ENCODE measurements at places on chromosomes 1 and 21. TPM values are rescaled to one million over a fixed set of nuclear protein-coding genes. Genes with fewer than 3 reads are reported as not detected.

GRCh38 chr1:63000508-63000907 lies 216.6 kb downstream of the ATG4C start:
- DNase-seq: no peak

- DNase-seq: no peak
These were observed 14.7 kb downstream of the C1orf116 start for GRCh38 chr1:207017615-207018559.

GRCh38 chr1:67004176-67004575 lies 49.8 kb downstream of the SLC35D1 start:
- no peak for DNase-seq

- DNase-seq: no peak
These were observed 9.4 kb upstream of the TARBP1 start for GRCh38 chr1:234488054-234489006.

DNA sequence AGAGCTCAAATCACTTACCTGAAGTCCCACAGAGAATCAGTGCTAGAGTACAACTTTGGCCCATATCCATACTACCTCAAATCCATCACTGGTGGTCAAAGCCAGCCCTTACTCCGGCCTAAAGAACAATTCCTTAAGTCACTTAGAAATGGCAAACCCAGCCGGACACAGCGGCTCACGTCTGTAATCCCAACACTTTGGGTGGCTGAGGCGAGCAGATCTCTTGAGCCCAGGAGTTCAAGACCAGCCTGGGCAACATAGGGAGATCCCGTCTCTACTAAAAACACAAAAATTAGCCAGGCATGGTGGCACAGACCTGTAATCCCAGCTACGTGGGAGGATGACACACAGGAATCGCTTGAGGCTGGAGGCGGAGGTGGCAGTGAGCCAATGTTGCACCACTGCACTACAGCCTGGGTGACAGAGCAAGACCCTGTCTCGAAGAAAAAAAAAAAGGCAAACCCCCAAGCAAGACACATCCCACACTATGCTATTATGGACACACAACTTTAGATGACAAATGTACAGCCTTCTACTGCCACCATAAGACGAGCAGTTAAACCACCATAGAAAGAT lies 24.0 kb downstream of the NPHP4 start:
- DNase-seq: no peak

- peak; percentile 60 for DNase-seq
These were observed 95.9 kb downstream of the RASAL2 start for GRCh38 chr1:178189814-178190213.

DNA sequence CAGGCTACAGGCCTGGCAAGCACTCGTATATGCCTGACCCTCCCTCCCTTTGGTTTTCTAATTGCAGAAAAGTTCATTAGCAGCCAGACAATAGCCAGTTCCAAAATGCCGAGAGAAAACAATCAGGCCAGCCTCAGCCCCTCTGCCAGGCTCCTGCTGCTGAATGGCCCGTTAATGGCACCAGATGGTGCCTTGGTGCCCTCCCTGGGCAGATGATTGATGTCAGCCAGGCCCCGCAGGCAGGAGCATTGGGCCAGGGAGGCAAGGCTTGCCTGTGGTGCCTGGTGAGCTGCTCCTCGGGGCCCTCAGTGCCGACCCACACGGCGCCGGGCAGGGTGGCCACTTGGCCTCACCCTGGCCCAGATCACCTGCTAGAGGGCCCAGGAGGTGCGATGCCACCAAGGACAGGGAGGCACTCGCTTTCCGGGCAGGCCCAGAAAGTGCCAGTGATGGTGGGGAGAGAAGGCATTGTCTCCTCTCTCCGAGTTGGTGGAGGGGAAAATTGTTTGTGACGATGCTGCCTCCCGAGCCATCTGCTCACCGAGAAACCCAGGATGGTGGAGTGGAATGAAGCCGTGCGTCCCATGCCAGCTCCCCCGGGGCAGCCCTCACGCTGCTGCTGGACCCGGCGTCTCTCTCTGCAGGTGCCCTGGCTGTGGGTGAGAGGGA lies 28.1 kb downstream of the QSOX1 start:
- DNase-seq: no peak

DNA sequence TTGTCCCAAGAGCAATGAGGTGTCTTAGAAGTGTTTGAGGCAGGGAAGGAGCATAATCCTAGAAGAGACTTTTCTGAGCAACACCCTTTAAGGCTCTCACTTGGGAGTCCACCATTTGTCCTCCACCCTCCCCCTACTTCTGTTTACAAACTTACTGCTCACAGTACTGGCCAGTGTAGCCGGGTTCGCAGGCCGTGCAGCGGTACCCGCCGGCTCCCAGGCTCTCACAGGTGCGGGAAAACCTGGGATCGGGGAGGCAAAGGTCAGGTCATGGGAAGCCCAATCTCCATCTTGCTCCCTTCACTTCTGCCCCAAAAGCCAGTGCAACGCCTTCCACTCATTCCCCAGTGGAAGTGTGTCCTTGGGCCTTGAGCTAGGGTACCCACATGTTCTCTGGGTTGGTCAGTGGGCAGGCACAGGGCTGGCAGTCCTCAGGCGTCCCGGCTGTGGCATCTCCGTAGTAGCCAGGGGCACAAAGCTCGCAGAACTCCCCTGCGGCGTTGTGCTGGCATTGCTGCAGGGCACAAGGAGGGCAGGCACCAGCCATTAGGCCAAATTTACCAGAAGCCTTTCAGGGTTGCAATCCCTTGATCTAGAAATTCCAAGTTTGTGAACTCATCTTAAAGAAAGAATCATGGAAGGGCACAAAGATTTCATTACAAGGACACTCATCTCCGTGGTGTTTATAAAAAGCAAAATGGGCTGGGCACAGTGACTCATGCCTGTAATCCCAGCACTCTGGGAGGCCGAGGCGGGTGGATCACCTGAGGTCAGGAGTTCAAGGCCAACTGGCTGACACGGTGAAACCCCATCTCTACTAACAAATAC lies 49.8 kb downstream of the LDLRAD2 start:
- DNase-seq: no peak

GRCh38 chr1:15099441-15100120 lies 54.0 kb upstream of the TMEM51 start:
- DNase-seq: no peak

DNA sequence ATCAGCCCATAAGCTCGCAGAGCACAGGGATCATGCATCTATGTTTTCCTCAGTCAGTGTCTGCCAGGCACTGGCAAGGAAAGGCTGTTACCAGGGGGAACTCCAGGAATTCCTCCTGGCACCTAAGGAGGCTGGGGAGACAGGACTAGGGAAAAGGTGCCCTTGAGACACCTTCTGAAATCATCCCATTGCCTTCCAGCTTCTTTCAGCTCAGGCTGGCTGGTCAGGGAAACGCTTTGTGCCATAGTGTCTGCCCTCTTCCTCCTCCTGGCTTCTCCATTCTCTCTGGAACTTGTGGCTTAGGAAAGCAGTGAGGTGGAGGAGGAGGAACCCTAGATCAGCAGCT lies 13.8 kb downstream of the LMNA start:
- DNase-seq: no peak

DNA sequence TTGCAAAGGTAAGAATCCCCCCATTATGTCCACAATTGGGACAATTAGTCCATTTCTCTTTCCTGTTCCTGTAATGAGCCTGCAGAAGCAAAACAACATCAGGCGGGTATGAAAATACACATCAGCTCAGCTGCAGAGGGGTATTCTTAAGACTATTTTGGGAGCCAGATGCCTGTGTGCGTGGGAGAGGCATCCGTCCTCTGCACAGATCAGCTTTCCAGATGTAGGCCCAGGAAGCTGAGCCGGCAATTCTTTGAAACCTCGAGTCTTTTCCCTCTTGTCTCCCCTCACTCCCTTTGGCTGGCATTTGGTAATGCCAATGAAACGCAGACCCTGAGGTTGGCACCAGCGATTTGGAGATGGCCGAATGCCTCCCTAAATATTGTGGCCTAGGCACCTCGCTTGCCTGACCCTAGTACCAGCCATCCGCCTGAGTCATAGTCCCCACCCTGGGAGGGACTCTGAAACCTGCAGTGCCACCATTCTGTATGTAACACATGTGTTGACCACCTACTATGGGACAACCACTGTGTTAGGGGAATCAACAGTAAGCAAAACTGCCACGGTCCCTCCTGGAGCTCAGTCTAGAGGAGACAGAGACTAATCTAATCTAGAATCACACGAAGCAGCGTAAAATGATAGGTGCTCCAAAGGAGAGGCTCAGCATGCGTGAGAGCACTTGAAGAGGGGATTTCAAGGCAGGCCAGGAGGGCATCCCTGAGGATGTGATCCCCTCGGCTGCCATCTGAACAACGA lies 603.0 kb downstream of the MATN1 start:
- DNase-seq: no peak

GRCh38 chr21:43578677-43579303 lies 80.5 kb downstream of the HSF2BP start:
- DNase-seq: no peak

GRCh38 chr1:32266921-32267591 lies 16.0 kb downstream of the LCK start:
- DNase-seq: no peak

DNA sequence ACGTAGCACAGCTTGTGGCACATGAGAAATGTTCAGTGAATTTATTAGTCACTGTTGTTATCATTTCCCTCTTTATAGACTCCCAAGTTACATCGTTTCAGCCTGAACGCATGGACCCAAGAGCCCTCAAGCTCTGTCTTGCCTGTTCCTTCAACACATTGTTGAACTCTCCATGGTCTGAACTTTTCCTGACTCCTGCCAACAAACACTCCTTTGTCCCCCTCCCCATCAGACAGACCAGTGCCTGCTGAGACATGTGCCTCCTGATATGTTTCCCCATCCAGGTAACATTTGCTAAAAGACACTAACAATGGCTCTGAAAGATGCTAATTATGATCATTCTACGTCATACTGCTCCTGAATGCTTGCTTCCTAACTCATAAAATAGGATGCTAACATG lies 108.7 kb upstream of the NFIA start:
- DNase-seq: no peak

Gene ZSWIM5
- total RNA-seq: 0.49 TPM

Gene CPT2
- total RNA-seq: 14.4 TPM

Gene TEX38
- not detected for total RNA-seq

Gene MTMR11
- total RNA-seq: 2.3 TPM

Gene LY9
- total RNA-seq: not detected

Gene NR1I3
- total RNA-seq: not detected

Gene ALPL
- total RNA-seq: 0.79 TPM

Gene PTGER3
- not detected for total RNA-seq

Gene MROH9
- total RNA-seq: not detected

Measured in Caco-2 (cell line).